Glutamatergic neuron (in vitro differentiated cells): ENCODE measurements at places on chromosomes 2 and 18.

GRCh38 chr2:146523196-146523595 lies 1321.6 kb upstream of the ACVR2A start:
- DNase-seq, result no peak

DNA sequence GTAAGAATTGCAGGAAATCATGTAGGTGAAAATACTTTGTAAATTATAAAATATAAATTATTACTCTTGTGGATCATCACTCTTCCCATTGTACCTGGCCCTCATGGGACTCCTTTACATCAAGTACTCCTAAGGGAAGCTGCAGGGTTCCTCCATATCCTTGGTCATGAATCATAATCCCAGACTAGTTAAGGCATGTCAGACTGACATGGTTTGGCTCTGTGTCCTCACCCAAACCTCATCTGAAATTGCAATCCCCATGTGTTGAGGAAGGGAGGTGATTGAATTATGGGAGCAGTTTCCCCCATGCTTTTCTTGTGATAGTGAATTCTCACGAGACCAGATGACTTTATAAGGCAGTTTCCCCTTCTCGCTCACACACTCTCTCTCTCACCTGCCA lies 77.1 kb downstream of the CMPK2 start:
- no peak for DNase-seq

DNA sequence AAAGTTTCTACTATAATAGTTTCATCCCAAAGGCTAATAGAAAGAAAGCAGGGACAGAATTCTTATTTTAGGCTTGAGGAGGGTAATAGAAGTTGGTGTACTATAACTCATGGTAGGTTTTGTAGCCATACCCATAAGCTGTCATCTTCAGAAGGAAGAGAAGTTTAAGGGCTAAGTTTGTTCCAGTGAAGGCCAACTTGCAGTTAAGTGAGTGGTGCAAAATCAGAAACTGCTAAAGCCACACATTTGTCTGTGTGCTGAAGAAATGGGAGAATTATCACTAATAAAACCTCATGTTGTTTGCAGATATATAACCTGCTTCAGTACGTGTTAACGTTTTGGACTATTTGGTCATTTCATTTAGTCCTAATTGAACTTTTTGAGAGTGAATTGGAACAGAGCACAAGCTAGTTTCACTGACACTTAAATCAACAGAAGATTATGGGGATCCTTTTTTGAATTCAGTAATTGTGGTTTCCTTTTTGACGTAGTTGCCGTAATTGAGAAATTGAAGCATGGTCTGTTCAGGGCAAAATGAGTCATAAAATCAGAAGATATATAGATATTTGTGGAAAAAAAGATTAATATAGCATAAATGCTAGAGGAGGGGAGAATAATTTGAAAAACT lies 69.1 kb downstream of the PHLPP1 start:
- DNase-seq, result no peak

- DNase-seq, result no peak
Measured at GRCh38 chr2:28163627-28164279, 228.9 kb upstream of the FOSL2 start.
